Activated T-helper 1 cell treated with anti-CD3 and anti-CD28 coated beads, Interleukin-2, amount 50 U/mL, for 16 hours (primary cell): ENCODE measurements at places on chromosomes 2 and 18.

DNA sequence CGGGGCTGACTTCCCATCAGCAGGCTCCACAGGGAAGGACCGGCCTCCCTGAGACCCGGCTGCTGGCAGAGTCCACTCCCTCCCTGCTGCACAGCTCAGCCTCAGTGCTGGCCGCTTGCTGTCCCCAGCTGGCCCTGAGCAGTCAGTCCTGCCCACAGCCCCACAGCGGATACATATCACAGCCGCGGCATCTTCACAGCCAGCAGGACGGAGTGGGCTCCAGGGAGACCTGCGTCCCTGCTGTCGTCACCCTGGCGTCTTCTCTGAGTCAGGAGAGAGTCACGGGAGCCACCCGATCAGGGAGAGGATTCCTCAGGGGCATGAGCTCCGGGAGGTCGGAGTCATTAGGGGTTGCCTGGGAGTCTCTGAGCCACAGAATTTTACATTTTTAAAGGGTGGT is 13.1 kb upstream of the SNTG2 start:
- DNase-seq, result no peak

- DNase-seq, result no peak
Observed at GRCh38 chr2:133736674-133737073, 168.4 kb upstream of the NCKAP5 start.

DNA sequence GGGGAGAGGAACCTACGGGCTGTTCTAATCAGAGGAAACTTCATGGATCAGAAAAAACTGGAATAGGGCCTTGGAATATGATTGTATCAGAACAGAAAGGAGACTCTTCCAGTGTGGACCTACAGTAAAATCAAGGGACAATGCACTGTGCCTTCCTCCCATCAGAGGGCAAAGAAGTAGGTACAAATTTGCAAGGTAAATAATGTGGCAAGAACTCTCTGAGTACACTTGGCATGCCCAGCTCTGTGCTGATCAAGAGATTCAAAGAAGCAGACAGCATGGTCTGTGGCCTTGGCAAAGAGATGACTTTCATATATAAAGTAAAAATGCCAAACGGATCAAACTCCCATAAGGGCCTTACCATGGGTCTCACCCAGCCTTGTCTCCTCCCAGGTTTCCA is 242.6 kb upstream of the OSR1 start:
- no peak for DNase-seq

DNA sequence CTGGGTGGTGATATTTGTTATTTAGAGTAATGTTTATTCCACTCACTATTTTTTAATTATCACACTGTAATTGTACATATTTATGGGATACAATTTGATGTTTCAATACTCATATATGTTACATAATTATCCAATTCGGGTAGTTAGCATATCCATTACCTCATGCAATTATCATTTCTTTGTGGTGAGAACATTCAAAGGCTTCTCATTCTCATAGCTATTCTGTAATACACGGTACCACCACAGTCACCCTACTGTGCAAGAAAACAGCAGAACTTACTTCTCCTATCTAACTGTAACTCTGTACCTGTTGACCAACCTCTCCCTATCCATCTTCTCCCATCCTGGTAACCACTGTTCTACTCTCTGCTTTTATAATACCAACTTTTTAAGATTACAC is 4.6 kb downstream of the TBC1D8 start:
- no peak for DNase-seq

DNA sequence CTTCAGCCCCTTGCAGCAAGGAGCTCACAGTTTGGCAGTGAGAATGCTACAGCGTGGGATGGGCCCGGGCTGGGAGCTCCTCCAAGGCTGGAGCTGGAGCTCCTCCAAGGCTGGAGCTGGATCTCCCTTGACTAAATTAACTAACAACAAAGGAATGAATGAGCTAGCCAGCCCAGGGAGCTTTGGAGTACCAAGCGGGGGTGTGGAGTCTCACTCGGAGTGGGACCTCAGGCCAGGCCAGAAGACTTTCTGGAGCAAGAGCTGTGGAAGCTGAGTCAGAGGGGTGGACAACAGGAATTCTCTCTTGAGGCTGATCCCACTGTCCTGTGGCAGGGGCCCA is 244.7 kb upstream of the HS6ST1 start:
- no peak for DNase-seq
